ENCODE measurements at places on chromosomes 6 and 20.

DNA sequence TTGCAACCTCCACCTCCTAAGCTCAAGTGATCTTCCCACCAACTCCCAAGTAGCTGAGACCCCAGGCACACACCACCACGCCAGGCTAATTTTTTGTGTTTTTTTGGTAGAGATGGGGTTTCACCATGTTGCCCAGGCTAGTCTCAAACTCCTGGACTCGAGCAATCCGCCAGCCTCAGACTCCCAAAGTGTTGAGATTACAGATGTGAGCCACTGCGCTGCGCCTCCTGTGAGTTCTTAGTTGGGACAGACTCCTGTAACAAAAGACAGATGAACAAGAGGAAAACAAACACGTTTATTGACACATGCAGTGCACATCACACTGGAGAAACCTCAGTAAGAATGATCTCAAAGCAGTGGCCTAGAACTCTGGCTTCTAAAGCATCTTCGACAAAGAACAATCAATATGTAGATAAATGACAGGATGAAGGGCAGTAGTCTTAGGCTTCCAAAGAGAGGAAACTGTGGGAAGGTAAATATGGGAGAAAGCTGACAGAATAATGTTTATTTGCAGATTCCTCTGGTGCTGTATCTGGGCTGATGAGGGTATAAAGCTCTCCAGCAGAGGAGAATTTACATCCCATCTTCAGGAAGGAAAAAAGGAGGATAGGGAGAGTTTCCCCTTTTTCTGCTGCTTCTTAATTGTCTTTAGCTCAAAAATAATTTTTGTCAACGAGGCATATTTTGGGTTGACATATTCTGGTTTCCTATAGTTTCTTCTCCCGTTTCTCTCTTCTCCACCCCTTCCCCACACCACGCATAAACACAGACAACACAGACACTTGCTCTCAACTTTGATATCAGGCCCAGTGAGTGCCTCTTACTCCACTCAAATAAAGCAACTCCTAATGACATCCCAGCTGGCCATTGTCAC, 84.7 kb upstream of the TNFAIP3 start:
- no peak for DNase-seq

DNA sequence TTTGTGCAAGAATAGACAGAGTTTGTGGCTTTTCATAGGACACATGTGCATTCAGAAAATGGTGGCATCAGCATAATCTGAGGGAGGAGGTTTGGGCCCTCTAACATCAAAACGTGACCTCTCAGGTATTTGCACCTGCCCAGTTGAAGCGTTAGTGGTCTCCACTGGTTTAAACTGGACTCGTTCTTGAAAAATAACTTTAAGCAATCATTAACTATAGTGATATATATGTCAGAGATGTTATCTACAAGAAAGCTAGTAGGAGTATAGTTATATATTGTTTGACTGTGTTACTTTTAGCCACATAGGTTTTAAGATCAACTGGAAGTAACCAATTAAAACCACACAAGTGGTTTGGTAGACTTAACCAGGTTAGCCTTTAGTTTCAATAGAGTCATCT, 607.4 kb downstream of the MAFB start:
- no peak for DNase-seq

GRCh38 chr6:166754218-166755030, 127.4 kb upstream of the RPS6KA2 start:
- DNase-seq: no peak

DNA sequence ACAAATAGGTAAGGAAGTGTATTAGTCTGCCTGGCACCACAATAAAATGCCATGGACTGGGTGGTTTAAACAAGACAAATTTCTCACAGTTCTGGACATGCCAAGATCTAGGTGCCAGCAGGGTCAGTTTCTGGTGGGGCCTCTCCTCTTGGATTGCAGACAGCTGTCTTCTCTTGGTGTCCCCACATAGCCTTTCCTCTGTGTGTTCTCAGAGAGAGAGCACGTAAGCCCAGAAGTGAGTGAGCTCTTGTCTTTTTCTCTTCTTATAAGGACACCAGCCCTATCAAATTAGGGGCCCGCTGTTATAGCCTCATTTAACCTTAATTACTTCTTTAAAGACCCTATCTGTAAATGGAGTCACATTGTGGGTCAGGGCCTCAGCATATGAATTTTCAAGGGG, 28.3 kb downstream of the SMPDL3A start:
- DNase-seq: no peak

GRCh38 chr20:53736757-53737395, 143.2 kb upstream of the ZNF217 start:
- DNase-seq: no peak

GRCh38 chr6:117270055-117270842, 4.9 kb downstream of the VGLL2 start:
- DNase-seq: no peak

DNA sequence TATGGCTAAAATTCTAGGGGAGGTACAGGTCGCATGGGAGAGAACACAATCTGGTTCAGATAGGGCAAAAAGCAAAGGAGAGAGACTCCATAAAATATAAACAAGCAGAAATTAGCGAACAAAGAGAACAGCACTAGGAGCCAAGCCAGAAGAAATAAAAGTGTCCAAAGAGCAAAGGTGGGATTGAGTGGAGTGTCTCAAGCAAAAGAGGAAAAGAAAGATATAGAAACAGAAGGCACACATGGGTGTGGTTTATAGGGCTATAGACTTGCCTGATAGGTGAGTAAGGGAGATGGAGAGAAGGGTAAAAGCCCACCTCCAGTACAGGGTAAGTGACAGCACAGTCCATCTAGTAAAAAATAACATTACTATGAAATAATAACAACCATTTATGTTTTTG, 36.5 kb upstream of the IRAK1BP1 start:
- no peak for DNase-seq

DNA sequence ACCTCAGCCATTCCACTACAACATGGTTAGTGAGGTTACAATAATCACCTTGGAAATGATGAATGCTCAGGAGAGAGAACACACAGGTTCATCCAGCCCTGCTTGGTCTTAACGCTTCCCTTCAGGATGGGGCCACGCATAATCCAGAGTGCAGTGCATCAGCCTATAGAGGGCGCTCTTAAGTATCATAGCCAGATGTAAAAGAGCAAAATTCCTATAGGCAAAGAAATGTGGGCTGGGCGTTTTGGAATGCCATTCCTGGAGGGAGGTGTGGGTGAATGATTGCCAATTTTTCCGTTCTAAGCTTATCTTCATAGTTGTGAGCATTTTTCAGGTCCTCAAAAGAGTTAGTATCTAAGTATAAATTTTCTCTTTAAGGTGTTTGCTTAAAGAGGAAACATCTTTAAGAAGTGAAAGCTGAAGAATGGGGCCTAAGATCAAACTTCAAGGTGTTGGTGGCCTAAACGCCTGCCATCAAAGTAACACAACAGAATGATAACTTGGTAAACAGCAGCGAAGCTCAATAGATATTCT, 1.8 kb downstream of the RIPOR2 start:
- DNase-seq: no peak

DNA sequence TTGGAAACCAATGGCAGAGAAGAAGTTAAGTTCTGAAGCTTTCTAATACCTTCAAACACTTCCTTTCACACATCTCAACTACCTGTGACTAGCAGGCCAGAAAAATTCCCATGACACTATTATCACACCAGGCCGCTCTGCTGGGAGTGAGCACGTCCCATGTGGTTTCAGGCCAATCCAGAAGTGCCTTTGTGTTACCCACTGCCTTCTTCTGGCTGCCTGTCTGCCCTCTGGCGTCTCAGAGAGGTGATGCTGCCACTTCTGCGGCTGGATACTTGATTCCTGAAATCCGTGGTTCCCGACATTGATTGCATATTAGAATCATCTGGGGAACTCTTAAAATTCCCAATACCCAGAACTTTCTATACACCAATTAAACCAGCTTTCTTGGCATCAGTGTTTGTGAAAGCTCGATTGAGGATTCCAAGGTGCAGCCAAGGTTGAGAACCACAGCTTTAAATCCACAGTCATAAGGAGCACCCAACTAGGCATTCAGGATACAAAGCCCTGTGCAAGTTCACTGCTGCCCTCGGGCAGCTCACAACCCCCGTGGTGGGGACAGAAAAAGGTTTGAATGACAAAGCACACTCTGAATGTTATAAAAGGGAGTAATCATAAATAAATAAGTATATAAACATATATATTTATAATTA, 65.6 kb downstream of the STMND1 start:
- no peak for DNase-seq

DNA sequence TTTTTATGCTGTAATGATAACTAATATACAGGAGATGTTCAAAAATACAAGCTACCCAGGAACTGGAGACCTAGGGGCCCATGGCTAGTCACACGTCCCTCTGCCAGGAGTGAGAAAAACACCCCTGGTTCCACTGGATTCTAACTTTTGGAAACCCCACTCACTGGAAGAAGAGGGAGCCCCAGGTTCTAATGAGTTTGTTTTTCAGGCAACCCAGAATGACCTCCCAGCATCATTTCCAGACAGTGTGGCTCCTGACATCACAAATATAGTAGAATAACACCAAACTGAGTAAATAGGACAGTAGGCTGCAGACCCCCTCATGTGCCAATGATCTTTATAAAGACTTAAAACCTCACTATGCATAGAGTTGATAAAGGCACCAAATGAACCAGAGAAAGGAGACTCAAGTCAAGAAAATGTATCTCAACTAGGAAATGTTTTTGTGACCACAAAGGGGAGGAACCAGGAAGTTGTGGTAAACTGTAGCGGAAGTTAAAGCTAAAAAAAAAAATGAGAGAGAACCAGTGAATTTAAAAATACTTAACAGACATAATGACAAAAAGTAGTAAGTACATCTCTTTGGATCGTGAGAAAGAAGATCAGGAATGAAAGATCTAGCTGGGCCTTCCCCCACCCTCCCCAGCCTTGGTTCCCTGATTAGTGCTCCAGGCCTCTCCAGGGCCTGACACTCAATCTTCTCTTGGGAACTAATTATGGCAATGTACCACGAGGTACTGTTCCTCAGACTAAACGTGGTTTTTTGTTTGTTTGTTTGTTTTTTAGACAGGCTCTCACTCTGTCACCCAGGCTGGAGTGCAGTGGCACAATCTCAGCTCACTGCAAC, 19.8 kb downstream of the HLA-E start:
- no peak for DNase-seq

DNA sequence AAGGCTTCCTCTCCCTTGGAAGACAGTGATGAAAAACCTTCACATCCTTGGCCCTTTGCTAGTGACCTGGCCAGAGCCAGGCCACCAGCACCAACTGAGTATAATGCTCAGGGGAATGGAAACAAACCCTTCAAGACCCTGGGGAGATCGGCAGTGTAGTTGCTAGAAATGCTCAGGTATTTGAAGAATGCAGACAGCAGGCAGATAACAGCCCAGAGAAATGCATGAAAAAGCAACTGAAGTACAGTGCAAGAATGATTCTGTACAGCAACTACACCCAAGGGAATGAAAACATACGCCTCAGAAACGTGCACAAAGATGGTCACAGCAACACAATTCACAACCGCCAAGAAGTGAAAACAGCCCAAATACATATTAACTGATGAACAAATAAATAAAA, 41.1 kb downstream of the PPP1R3G start:
- DNase-seq: no peak

DNA sequence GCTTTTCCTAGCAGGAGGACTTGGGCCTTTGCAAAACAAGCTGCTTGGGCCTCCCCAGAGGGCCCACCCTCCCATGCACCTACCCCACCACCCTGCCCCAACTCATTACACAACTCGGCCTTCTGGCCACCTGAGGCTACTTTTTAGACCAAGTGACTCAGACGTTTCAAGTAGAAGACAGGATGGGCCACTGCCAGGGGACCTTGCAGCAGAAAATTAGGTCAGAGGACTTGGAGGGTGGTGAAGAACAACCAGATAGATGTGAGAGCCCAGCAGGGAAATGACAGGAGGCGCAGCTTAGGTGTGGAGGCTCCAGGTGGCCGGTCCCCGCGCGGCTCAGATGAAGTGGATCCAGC, 1.4 kb downstream of the PPP1R3D start:
- DNase-seq: no peak

DNA sequence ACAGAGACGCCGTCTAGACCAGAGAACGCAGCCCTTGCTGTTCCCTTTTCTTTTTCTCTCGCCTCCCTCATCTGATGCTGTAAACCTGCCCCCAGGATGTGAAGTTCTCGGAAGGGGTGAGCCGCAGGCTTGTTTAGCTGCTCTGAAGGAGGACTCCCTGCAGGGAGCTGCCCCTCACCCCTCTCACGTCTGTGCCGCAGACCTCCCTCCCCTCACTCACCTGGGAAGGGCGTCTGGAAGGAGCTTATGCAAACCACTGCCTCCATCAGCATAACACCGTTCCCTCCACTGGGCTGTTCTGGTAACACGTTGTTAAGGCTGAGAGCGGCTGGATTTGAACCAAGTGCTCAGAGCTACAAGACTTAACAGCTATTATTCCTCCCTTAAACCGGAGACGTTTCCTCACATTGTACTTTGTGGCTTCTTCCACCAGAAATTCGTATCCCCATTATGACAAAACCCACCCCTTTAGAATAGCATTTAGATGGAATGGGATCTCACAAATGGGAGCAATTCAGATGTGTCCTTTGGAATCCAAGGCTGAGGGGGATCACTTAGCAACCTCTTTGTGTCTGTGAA, 99.8 kb downstream of the SMOC2 start:
- no peak for DNase-seq

DNA sequence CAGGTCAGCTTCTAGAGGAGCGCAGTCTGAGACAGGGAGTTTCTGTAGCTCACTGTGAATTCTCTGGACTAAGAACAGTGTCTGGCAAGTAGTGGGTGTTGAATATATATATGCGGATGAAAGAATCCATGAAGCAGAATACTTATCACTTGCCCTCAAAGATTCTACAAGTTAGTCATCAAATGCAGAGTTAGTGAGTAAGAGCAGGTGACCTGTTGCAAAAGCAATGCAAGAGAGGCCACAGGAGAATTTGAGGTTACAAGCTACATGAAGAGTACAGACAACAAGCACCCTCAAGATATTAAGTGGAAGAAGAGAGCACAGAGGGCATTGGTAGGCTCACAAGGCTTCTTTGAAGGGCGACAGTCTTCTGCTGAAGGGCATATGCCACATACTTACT, 103.4 kb upstream of the BTBD3 start:
- DNase-seq: no peak

DNA sequence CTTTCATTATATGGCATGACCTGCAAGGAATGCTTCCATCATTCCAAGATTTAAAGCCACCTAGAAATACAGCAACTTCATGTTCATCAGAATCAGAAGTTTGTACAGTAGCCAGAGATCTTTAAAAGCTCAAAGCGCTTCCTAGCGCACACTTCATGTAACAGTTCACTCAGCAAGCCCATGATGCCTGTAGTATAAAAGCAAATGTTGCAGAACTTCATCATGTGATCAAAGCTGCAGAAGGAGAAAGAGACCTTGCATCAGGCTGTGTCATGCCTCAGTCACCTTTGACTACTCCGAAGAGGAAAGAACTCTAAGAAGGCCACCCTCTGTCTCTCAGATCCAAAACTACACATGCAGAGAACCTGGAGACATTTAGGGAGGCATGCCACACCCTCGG, 78.5 kb downstream of the AGPAT4 start:
- no peak for DNase-seq

GRCh38 chr6:97666889-97667288, 383.9 kb upstream of the MMS22L start:
- DNase-seq: no peak

- DNase-seq: no peak
Measured at GRCh38 chr20:43442282-43442880, 15.3 kb upstream of the SRSF6 start.

All from dorsolateral prefrontal cortex (tissue), 122 donors.